ENCODE measurements at places on chromosomes 4 and X.

GRCh38 chr4:132384709-132385108, 764.4 kb upstream of the PCDH10 start:
- no peak for DNase-seq

DNA sequence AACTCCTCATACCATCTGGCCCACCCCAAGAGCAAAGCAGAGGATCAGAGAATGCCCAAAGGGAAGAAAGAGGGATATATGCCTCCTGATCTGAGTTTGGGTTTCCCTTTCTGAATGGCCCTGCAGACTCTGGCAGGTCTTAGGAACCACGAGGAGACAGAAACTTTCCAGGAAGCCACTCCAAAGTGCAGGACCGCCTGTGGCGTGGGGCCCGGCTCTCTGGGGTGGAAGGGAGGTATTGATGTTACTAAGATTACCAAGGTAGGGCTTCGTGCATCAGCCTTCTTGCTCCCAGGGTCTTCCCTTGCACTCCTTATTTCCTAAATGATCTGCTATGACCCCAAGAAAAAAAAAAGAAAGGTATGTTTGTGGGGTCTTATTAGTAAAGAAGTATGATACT, 41.9 kb upstream of the SPRY1 start:
- DNase-seq, result no peak

GRCh38 chr4:173171098-173171497, 2.5 kb downstream of the GALNT7 start:
- no peak for DNase-seq

GRCh38 chr4:51942108-51942832, 77.9 kb downstream of the LRRC66 start:
- no peak for DNase-seq

- peak; percentile 92 for DNase-seq
Observed at GRCh38 chrX:39736216-39737211, 361.2 kb downstream of the BCOR start.

DNA sequence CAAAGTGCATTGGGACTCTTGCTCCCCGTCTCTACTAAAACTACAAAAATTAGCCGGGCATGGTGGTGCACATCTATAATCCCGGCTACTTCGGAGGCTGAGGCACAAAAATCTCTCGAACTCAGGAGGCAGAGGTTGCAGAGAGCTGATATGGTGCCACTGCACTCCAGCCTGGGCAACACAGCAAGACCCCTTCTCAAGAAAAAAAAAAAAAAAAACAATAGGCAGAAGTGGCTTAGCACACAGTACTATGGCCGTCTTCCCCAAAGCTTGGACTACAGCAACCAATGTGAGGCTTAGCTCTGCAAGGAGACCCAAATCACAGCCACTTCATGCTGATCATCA, 162.8 kb upstream of the PRDX4 start:
- no peak for DNase-seq

DNA sequence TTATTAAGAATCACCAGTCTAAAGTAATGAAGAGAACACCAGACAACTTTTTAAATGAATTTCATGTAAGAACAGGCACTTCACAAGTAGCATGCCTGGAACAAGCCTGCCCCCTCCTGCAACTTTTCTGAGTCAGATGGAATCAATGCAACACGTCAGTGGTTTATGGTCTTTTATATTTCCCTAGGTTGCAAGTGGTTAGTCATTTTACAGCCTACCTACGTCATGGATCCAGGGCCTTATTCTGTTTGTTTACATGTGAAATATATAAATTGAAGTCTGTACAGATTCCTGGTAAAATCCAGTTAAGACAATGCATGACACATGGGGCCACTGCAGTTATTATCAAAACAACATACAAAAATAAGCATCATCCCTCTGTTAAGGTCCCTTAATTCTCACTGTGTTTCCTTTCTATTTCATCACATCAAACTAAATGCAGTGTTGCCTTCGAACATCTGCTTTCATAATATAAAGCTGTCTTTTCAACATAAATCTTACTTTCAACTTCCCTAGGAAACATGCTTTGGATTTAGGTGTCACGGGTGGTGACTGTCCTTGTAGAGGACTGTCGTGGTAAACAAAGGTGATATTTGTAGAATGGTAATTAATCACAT, 309.3 kb downstream of the FRMPD4 start:
- DNase-seq, result no peak

DNA sequence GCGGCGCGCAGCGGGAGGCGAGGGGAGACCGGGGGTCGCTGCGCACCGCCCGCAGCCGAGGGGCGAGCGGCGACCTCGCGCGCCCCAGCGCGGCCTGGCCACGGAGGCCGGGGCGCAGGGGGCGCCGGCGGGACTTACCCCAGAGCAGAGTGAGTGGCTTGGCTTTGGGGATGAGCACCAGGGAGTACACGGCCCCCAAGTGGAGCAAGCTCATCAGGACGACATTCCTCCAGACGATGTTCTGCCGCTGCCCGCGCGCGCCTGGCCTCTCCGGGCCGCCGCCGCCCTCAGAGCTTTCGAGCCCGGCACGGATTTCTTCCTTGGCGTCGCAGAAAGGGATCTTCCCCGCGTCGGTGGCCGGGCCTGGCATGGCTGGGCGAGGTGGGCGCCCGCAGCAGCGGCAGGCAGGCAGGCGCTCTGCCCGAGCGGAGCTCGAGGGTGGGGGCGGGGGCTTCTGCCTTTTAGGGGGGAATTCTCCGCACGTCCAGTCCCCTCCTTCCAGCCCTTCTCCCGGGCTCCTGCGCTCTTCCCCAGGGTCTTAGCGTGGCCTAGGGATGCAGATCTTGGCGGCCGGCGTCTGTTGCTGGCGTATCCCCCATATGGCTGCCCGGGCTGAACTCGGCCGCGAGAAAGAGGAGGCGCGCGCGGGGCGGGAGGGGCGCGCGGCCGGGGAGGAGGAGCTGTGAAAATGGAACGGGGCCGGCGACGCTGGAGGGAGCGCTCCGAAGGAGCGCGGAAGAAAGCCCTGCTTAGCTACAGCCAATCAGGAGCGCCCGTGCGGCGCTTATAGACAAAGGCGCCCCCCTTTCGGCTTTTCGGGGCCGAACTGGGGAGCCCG, at the start of gene SCD5:
Gene SCD5 (minus strand): TSS at position 629 of the 838 bp plus-strand sequence. CDS start 259 bp downstream, at position 370.
- peak; percentile 82 for DNase-seq

DNA sequence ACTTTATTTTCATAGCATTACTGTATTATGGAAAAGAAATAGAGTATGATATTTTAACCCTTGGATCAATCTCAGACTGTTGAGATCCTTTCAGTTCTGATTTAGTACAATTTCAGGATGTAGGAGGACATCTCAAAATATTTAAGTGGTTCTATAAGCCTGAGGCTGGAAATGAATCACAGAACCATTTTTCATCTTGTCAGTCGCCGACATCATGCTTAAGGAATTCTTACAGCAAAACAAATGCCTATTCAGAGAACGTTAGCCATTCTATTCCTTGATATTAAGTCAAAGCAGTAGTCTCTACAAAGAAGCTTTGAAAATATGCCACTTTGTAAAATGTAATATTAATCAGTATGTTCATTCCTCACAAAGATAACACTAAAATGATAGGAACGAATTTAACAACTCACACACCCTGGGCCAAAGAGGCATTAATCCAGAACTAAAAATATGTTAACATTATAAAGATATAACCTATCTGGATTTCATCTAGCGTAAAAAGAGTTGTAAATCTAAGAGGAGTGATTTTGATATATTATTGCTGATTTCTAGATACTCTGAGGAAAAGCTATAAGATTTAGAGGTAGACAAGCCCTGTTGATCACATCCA, 152.0 kb downstream of the GASK1B start:
- DNase-seq, result no peak

- no peak for DNase-seq
Observed at GRCh38 chr4:7971159-7971631, 31.5 kb upstream of the AFAP1 start.

- peak; percentile 17 for DNase-seq
Observed at GRCh38 chrX:153771415-153772315, 7.6 kb downstream of the PLXNB3 start.

DNA sequence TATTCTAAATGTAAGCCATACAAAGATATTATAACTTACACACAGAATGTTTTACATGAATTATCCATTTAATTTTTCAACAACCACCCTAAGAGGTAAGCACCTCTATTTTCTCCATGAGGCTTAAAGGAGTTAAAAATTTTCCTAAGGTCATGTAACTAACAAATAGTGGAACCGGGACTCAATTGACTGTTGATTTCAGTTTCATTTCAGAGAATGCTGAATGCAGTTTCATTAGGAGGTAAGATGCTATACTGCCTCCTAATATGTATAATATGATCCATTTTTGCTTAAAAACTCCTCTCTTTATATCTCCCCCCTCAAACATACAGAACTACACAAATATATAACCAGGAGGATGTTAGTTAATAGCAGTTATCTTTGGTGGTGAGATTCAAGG, 29.1 kb downstream of the PHKA1 start:
- DNase-seq, result no peak

GRCh38 chr4:155620637-155621036, 46.0 kb upstream of the GUCY1A1 start:
- DNase-seq, result no peak

GRCh38 chr4:155701827-155702226, 35.2 kb downstream of the GUCY1A1 start:
- no peak for DNase-seq

DNA sequence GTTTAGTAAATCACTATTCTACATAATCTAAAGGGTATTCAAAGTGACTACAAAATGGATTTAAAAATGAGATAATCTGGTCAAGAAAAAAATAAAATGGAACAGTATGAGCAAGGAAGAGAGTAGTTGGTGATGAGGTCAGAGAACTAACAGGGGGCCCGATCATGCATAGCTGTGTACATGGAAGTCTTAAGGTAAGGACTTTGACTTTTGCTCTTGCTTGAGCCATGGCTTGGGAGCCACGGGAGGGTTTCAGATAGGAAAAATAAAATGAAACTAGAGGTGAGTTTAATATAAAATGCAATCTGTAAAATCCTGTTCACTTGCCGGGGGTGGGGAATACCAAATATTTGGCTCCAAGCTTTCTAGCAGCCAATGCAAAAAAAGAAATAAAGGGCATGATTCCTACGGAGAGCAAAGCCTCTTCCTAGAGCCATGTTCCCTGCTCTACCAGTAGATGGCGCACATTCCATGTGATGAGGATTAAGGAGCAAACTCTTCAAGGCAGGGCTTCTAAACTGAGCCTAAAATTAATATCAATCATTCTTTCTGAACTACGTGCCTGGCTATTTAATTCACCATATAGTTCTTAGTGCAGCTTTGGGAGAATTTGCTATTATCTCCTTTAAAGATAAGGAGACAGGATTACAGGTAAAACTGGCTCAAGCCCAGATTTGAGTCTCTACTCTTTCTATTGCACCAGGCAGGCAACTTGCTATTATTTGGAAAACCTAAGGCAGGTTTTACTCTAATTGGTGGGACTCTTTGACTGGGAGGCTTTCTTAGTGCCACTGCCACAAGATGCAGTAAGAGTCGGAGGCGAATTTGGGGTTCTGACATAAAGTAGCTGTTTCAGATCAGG, 6.8 kb upstream of the CLCN5 start:
- DNase-seq, result no peak

DNA sequence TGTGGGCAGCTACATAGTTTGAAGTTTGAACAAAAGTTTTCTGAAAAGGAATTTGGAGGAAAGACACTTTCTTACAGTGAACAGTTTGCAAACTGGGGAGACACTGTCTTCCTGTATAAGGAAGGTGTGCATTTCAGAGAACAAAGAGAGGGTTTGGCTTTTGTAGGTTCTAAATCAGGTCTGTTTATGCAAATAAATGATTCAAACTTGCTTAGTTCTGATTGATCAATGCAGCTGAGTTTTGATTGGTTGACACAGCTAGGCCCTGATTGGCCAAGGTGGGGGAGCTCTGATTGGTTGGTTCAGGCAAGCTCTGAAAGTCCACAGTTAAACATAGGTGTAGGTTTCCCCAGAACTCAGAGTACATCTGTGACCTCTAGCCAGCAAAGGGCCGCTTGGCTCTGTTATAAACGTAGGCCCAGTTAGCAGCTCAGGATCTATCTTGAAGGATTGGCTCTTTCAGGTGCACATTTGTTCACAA, 63.0 kb upstream of the ENPP6 start:
- no peak for DNase-seq

- no peak for DNase-seq
Observed at GRCh38 chrX:71365356-71365874, 742 bp upstream of the TAF1 start.

DNA sequence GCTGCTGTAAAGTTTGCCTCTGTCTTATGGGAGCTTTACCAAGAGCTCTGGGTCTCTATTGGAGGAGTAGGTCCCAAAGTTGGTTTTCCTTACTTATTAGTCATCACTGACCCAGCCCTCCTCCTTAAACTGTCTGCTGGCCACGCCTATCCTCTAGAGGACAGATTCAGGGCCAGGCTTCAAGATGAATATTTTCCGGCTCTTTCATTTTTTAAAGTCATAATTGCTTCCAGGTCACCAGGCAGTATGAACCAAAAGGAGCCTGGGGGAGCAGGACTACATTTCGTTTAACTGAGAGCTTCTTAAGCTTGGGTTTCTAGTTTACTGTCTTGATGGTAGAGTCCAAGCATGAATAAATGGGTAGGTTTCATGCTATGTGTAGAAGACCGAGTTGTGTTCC, 13.7 kb downstream of the BCORL1 start:
- DNase-seq, result no peak

DNA sequence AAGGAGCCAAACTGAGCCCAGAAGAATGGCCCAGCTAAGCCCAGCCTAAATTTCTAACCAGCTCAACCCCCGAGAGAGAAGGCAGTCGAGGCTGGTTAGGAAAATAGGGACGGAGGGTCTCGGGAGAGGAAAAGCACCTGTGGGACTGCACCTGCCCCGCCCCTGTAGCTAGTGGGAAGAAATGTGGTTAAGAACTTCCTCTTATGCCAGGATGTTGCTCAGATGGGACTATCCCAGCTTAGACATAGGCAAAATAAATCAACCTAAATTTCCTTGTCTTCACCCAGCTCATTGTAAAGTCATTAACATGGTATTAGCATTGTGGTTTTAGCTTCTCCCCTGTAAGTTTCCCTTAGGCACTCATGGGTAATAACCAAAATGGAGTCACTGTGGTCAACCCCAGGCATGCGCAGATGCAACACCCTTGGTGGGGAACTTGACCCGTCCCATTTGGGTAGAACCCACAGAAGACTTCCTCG, 86.8 kb downstream of the ZNF718 start:
- no peak for DNase-seq

DNA sequence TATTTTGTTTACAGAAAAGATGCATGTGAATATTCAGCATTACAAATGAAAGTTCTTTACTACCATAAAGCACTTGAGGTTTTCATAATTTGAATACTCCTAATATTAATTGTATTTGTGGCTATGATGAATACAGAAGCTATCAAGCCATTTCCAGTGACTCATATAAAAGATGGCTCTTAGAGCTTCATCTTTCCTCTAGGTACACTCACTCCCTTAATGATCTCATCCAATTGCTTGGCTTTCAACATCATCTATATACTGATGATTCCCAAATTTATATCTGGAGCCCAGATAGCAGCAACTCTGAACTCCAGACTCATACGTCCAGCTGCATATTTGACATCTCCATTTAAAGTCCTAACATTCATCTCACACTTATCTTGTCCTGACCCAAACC, 183.4 kb upstream of the FAM241A start:
- DNase-seq, result no peak

- DNase-seq, result no peak
Observed at GRCh38 chr4:17552427-17552826, 24.6 kb upstream of the LAP3 start.

Data from Right ventricle myocardium superior (tissue), 1 donor.